Calu3 (cell line): ENCODE measurements at places on chromosomes 16 and 17. TPM values are rescaled to one million over a fixed set of nuclear protein-coding genes. Genes with fewer than 3 reads are reported as not detected.

DNA sequence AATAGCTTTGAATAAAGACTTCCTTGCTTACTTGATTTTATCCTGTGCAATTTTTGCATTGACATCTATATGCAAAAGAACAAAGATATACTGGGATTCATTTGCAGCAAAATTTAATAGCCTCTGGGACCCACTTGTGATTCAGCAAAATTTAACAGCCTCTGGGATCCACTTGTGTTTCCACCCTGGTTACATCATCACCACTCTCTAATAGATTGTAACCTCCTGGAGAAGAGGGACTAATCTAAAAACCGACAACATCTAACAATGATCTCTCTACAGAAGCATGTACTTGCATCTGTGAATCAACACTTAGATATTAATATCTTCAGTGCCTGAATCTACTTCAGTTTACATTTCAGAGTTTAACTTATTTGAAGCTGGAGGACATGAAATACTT lies 202.0 kb upstream of the CPHXL start:
- no peak for DNase-seq

DNA sequence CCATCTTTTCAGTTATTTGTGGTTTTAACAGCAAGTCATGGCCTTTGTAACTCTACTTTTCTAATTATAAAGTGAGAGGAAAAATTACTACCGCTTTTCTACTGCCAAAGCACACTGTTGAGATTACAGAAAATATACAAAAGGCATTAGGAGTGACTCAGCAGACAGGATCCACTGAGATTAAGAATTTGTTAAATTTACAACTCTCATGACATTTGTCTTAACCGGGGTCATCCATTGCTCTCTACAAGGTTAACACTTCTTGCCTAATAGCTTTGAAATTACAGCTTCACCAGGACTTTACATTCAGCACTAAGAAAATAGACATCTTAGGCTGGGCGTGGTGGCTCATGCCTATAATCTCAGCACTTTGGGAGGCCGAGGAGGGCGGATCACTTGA lies 93.4 kb downstream of the SSH2 start:
- no peak for DNase-seq

DNA sequence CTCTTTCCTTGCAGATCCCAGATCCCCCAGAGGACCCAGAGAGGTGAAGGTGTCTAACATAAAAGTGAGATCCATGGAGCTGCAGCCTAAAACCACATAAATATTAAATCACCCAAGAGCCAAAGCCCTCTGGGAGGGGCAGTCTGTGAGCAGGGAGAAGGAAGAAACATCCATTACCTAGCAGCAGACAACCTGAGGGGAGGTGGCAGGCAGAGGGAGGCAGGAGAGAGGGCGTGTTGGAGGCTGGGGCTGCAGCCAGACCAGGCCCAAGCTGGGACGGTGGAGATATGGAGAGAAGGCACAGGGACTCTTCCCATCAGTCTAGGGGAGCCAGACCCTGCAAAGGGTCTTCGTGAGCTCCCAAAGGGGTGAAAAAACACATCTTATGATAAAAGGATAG lies 101.1 kb downstream of the SHISA6 start:
- DNase-seq: no peak

DNA sequence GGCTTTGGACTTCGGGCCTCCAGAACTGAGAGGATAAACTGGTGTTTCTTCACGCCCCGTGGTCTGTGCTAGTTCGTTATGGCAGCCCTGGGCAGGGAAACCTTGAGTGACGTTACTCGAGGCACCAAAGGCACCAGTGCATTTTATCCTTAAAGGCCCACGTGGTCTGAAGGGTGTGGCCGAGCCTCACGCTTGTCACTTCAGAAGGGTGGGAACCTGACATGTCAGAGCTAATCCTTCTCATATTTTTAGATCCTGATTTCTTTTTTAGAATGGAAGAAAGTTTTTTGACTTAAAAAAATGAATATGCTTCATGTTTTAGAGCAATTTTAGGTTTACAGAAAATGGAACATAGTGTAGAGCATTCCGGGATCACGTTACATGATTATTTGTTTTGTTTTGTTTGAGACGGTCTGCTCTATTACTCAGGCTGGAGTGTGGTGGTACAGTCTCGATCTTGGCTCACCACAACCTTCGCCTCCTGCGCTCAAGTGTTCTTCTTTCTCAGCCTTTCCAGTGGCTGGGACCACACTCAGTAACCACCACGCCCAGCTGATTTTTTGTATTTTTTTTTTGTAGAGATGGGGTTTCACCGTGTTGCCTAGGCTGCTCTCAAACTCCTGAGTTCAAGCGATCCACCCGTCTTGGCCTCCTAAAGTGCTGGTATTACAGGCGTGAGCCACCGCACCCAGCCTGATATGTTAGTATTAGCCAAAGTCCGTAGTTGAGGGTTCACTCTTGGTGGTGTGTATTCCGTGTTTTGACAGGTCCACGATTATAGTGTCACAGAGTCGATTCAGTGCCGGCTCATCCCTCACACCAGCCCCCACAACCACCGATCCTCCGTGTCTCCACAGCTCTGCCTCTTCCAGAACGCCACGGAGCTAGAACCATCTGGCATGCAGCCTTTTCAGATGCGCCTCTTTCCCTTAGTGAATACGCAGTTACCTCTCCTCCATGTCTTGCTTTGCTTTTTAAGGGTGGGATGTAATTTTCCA lies 47.9 kb downstream of the RAB11FIP3 start:
- no peak for DNase-seq

DNA sequence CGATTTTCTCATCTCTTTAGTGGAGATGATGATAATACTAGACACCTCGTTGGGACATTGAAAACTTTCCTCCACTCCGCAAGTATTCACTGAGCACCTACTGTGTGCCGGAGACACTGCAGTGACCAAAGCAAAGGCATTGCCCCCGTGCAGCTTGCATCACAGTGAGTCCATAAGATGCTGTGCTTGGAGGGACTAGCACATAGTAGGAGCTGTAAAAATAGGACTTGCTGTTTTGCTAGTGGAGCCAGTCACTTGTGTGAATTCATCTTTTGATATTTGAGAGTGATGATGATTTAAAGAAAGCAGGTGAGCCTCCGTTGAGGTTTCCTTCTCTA lies 5.3 kb upstream of the MAP2K3 start:
- no peak for DNase-seq

The TEKT3 gene
- not detected in 2 replicates for total RNA-seq

- DNase-seq: no peak
Measured at GRCh38 chr16:23863511-23864422, 28.0 kb downstream of the PRKCB start.

DNA sequence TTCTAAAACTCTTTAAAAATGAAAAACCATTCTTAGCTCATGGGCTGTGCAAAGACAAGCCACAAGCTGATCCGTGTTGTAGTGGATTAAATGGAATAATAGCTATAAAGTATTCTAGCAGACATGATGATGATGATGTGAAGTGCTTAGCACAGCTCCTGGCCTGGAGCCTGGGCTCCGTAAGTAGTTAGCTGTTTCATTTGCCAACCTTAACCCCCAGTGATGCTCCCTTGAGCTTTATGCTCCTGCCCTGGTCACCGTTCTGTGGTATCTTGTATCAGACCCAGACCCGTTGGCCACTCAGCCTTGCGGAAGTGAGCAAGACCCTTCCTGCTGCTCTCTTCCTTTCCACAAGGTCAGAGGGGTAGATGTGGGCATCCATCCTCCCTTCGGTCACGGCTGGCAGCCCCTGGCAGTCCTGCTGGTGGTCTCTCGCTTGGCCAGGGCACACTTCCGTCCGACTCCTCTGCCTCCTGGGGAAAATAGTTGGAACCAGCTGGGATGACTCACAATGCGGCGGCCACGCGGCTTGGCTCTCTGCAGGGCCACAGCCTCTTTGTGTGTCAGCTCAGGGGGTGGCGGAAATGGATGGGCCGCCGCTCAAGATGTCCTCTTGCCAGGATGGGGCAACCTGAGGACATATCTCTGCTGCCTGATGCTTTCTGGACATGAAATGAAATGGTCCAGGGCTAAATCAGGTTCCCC lies 79.1 kb downstream of the GPR139 start:
- DNase-seq: no peak
